ENCODE measurements at places on chromosomes 3 and 15.

- peaks cover 27% of the 10 kb centered on the region for H3K4me1 ChIP-seq
- peak overlapping the region; percentile 31 for H3K27ac ChIP-seq
- H3K4me3 ChIP-seq = no peak overlapping the region
These were observed 210.9 kb upstream of the KCNMB2 start for GRCh38 chr3:178325330-178325729.

DNA sequence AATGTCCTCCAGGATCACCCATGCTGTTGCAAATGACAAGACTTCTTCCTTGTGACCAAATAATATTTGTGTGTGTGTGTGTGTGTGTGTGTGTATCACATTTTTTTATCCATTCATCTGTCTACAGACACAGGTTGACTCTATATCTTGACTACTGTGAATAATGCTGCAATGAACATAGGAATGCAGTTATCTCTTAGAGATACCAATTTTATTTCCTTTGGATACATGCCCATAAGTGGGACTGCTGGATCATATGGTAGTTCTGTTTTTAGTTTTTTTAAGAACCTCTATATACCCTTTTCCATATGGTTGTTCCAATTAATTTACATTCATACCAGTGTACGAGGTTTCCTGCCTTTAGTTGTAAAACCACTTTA lies 41.7 kb downstream of the GPR176 start:
- H3K27ac ChIP-seq = no peak overlapping the region
- DNase-seq = no peak
- no peak overlapping the region for H3K4me3 ChIP-seq
- no peaks in the 10 kb centered on the region for H3K4me1 ChIP-seq

GRCh38 chr3:183734750-183735494 lies 37.3 kb downstream of the YEATS2 start:
- no peak for DNase-seq
- H3K4me3 ChIP-seq = no peak overlapping the region
- peaks cover 11% of the 10 kb centered on the region for H3K36me3 ChIP-seq

DNA sequence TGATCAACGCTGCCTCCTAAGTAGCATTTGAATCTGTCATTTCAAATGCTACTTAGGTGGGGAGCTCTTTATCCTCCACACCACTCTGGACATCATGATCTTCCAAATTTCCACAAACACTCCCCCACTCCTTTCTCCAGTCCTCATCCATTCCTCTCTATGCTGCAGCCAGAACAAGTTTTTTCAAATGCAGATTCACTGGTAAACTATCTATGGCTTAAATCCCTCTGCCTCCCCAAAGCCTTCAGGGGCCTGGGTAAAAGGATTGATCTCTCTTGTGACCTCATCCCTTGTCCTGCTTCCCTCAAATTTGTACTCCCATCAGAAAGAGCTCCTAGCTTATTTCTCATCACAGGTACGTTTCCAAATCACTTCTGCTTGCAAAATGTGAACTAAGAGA lies 1.3 kb upstream of the AEN start:
- H3K27me3 ChIP-seq = no peaks in the 10 kb centered on the region
- no peaks in the 10 kb centered on the region for H3K36me3 ChIP-seq
- DNase-seq = no peak
- no peak overlapping the region for H3K27ac ChIP-seq
- H3K4me1 ChIP-seq = peaks cover 21% of the 10 kb centered on the region

GRCh38 chr3:13042715-13043271 lies 30.4 kb downstream of the IQSEC1 start:
- no peaks in the 10 kb centered on the region for H3K36me3 ChIP-seq
- no peak overlapping the region for H3K27ac ChIP-seq
- peaks cover 23% of the 10 kb centered on the region for H3K27me3 ChIP-seq
- no peaks in the 10 kb centered on the region for H3K4me1 ChIP-seq
- no peak overlapping the region for H3K4me3 ChIP-seq

DNA sequence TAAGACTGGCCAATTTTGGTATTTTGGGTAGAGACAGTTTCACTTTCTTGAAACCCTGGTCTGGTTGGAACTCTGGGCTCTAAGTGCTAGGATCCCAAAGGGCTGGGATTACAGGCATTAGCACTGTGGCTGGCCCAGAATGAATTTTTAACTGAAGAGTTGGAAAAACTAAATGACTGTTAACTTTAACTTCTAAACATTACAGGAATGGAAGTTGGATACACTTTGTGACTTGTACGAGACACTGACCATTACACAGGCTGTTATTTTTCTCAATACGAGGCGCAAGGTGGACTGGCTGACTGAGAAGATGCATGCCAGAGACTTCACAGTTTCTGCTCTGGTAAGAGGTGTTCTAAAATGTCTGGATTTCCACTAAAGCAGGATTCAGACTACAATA lies 3.5 kb downstream of the EIF4A2 start:
- no peak overlapping the region for H3K27ac ChIP-seq
- H3K4me3 ChIP-seq = peak overlapping the region; percentile 97
- DNase-seq = no peak
- no peaks in the 10 kb centered on the region for H3K27me3 ChIP-seq
- peaks cover 61% of the 10 kb centered on the region for H3K36me3 ChIP-seq

DNA sequence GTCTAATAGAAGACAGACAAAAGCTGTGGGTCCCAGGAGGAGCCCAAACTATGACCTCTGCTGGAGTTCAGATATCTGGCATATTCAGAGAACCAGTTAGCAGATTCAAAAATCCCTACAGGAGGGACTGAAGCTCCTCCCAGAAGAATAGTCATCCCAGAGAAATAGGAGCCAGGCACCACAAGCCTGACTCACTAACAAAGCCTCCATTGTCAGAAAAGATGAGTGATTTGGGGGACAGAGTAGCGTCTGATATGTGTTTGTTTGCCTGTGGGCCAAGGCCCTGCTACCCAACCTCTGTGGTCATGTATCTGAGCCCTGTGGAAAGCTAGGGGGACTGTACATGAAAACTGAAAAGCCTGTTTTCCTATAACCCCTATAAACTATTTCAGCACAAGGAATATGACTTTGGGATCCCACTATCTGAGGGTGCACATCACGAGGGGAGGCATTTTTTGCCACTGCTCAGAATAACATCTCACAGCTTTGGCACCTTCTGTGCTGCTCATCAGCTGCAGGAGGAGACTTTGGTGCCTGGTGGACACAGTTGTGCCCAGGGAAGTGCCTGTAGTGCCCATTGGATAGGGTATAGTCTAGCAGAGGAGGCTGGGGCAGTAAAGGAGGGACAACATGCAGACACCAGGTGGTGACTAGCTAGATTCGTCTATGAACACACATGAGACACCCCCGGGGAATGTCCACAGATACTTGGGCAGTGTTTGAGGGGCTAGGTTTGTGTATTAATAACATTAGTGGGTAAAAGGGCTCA lies 9.7 kb upstream of the LARP6 start:
- peaks cover 2% of the 10 kb centered on the region for H3K27me3 ChIP-seq
- no peak overlapping the region for H3K4me3 ChIP-seq
- DNase-seq = no peak
- H3K36me3 ChIP-seq = no peaks in the 10 kb centered on the region
- no peak overlapping the region for H3K27ac ChIP-seq

DNA sequence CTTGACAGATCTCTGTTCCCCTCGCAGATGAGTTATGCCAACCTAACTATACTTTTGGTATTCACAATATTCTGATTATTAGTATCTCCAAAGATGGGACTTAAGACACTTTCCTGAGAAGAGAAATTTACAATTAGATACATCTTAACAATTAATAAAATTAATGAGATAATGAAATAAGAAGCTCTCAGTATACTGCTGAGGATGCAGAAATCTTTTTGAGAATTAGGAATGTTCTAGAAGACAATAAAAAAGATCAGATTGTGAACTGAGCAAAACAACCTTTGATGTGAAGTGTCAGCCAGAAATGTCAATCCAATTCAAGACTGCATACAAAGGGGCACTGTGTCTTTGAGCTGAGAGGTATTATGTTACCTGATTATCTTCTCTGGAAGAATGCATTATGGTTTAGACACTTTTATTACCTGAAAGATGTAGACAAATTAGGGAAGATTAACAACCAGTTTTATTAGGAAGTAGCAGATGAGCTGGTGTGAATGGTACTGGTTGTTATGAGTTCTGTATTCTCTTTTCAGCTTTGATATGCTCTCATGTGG lies 262.9 kb downstream of the TIGIT start:
- DNase-seq = no peak
- no peaks in the 10 kb centered on the region for H3K27me3 ChIP-seq
- no peaks in the 10 kb centered on the region for H3K4me1 ChIP-seq
- no peak overlapping the region for H3K27ac ChIP-seq
- no peak overlapping the region for H3K4me3 ChIP-seq

- H3K27ac ChIP-seq = no peak overlapping the region
- no peaks in the 10 kb centered on the region for H3K4me1 ChIP-seq
- DNase-seq = no peak
- H3K36me3 ChIP-seq = no peaks in the 10 kb centered on the region
- H3K4me3 ChIP-seq = no peak overlapping the region
- H3K27me3 ChIP-seq = no peaks in the 10 kb centered on the region
These were observed 627.5 kb upstream of the LMCD1 start for GRCh38 chr3:7874116-7874515.

- no peaks in the 10 kb centered on the region for H3K36me3 ChIP-seq
- peaks cover 11% of the 10 kb centered on the region for H3K27me3 ChIP-seq
- H3K4me1 ChIP-seq = no peaks in the 10 kb centered on the region
- no peak overlapping the region for H3K27ac ChIP-seq
- H3K4me3 ChIP-seq = no peak overlapping the region
These were observed 2.0 kb downstream of the GALNT15 start for GRCh38 chr3:16176391-16177030.

DNA sequence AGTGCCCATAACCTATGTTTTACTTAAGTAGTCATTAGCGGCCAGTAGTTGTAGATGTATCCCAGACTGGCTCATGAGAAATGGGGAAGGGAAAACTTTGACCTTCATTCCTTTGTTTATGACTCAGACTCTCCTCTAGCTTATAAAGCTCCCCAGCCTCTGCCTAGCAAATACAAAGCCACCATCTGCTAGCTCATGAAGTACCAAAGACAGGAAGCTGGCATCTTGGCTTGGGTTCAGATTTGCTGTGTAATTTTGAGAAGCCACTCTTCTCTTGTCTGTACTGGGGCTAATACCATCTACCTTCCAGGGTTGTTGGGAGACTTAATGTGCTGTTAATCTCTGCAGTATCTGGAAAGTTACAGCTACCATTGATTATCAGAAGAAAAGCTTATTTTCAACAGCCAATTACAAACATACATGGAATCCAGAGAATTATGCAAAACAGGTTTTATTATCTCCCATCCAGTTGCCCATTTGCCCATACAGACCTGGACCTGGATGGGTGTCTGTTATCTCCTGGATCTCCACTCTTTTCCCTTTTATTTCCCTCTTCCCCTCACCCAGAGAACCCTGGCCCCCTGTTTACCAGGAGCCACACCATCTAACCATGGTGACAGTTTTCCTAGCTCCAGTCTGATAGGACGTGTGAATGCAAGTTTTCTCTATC lies 153.8 kb downstream of the SEMA6D start:
- no peaks in the 10 kb centered on the region for H3K27me3 ChIP-seq
- no peak overlapping the region for H3K4me3 ChIP-seq
- H3K27ac ChIP-seq = no peak overlapping the region
- H3K36me3 ChIP-seq = no peaks in the 10 kb centered on the region
- no peaks in the 10 kb centered on the region for H3K4me1 ChIP-seq
- DNase-seq = no peak

- no peak overlapping the region for H3K27ac ChIP-seq
- H3K36me3 ChIP-seq = no peaks in the 10 kb centered on the region
- H3K4me3 ChIP-seq = no peak overlapping the region
- no peak for DNase-seq
These were observed 44.5 kb upstream of the FNDC3B start for GRCh38 chr3:171994646-171995428.

DNA sequence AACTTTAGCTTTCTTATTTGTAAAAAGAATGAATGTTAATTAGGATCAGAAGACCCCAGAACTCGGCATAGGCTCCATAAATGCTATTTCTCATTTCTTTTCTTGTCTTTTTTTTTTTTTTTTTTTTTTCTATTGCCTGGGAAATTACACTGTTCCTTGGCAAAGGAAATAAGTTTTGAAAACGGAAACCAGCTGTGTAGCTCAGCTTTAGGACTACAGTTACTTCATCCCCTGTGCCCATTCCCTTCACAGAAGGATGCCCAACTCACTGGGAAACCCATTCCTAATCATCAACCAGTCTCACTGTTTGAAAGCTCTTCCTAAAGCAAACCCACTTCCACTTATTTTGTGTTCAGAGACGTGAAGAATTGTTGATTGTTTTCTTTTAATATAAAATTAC lies 254.0 kb upstream of the IL12A start:
- no peaks in the 10 kb centered on the region for H3K27me3 ChIP-seq
- no peak overlapping the region for H3K4me3 ChIP-seq
- DNase-seq = no peak
- H3K4me1 ChIP-seq = peaks cover 3% of the 10 kb centered on the region
